ENCODE measurements at places on chromosomes 6 and 20.

- DNase-seq: no peak
These were observed 40.9 kb upstream of the B4GALT5 start for GRCh38 chr20:49754596-49754995.

- no peak for DNase-seq
These were observed 920 bp upstream of the RNF5 start for GRCh38 chr6:32177183-32177787.

GRCh38 chr6:113690281-113691259, 166.6 kb upstream of the MARCKS start:
- no peak for DNase-seq

GRCh38 chr6:15754035-15754705, 91.3 kb upstream of the DTNBP1 start:
- DNase-seq: no peak
